ENCODE measurements at places on chromosomes 5 and 9. TPM values are rescaled to one million over a fixed set of nuclear protein-coding genes. Genes with fewer than 3 reads are reported as not detected.

DNA sequence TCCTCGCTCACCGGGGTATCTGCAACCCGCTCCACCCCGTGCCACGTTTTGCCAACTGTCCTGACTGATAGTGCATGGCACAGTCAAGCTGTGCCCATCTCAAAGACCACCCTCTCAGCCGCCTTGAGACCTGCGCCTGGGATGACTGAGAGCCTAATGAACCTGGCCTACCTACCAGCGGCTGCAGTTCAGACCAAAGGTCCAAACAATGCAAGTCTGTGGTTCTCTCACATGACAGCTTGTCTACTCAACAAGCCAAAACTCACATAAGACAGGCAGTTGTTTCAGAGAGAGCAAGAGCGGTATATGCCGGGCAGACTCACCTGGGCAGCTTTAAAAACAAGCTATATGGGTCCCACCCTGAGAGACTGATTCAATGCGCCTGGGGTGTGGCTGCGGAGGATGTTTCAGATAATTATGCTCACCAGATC, 70.5 kb downstream of the EPB41L4B start:
- H3K27me3 ChIP-seq, result no peaks in the 10 kb centered on the region
- H3K4me1 ChIP-seq, result no peaks in the 10 kb centered on the region
- H3K27ac ChIP-seq, result no peak overlapping the region
- DNase-seq, result no peak
- H3K36me3 ChIP-seq, result no peaks in the 10 kb centered on the region

DNA sequence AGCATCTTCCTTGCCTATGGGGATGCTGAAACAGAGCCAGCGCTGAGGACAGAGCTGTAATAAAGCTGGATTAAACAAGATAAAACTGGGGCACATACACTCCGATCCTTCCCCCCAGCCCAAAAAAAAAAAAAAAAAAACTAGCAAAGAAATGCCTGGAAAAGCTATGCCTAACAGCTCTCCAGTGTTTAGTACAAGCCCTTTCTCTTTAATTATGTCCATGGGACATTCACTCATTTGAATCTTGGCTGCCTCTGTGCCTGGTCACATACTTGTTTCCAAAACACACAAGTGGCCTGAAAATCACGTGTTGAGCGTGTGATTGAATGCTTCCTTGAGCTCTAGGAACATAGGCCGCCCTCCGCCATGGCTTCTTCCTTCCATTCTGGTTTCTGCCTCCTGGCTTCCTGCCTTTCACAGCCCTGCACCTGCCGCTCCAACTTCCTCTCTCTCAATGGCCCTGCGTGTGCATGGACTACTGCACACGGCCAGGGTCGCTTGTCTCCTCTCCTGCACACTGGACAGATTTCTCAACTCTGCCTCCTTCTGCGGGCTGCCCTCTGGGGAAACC, 111.0 kb upstream of the RETREG1 start:
- no peaks in the 10 kb centered on the region for H3K27me3 ChIP-seq
- DNase-seq, result no peak
- H3K4me3 ChIP-seq, result no peak overlapping the region
- peaks cover 5% of the 10 kb centered on the region for H3K4me1 ChIP-seq
- H3K27ac ChIP-seq, result no peak overlapping the region
- no peaks in the 10 kb centered on the region for H3K36me3 ChIP-seq

DNA sequence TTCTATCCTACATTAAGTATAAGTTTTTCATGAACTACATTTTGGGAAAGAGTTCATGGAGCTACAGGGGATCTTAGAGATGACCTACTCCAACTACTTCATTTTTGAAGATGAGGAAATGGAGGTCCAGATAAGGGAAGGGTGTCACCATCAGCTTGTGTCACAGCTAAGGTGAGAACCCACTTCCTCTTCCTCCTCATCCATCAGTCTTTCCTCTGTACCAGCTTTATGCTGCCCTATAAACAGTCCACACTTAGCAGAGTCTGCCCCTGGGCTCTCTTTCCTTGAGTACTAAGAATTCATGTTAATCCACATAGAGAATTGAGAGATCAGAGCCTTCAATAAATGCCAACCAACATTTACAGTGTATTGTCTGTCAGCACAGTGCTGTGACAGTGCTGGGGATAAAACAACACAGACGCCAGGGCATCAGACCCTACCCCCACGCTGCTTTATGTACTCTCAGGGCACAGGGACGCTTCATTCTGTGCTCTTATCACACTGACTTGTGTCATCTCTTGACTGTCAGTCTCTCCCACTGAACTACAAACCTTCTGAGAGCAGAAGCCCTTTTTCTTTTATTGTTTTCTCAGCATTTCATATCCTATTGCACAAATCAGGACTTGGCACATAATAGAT, 22.1 kb downstream of the ADRB2 start:
- H3K4me3 ChIP-seq, result no peak overlapping the region
- no peaks in the 10 kb centered on the region for H3K27me3 ChIP-seq
- H3K4me1 ChIP-seq, result peaks cover 61% of the 10 kb centered on the region
- DNase-seq, result no peak

The CDH9 gene
- not detected for total RNA-seq

The NSD1 gene
- total RNA-seq, result 42.1 TPM

Measured in heart left ventricle (tissue), 16 donors.